ENCODE measurements at places on chromosomes 4 and X.

DNA sequence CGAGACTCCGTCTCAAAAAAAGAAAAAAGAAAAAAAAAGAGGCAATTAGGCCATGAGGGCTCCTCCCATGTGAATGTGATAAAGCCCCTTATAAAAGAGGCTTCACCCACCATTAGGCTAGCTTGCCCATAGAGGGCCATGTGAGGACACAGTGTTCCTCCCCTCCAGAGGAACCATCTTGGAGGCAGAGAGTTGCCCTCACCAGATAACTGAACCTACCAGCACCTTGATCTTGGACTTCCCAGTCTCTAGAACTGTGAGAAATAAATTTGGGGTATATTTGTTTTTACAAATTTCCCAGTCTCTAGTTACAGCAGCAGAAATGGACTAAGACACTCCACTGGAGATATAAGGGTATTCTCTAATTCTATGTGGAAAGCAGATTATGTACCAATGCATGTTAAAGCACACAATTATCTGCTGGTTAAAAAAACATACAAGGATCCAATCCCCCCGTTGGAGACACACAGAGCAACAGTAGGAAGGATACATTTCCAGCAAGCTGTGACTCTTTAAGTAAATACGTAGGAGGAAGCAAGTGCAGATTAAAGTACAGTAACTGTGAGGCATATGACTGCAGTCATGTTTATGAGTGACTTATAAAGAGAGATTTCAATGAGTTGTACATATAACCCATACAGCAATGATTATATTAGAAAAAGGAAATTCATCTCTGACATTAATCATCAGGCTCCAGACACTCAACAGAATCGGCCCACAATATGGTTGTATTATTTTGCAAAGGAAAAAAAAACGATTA, 21.4 kb downstream of the SH3RF1 start:
- no peak for DNase-seq

- no peak for DNase-seq
Observed at GRCh38 chr4:4856071-4857000, 3.1 kb upstream of the MSX1 start.

- DNase-seq, result no peak
Observed at GRCh38 chr4:60808726-60809485, 391.2 kb upstream of the ADGRL3 start.

GRCh38 chrX:56744996-56745395, 16.0 kb downstream of the NBDY start:
- DNase-seq, result no peak

- no peak for DNase-seq
Observed at GRCh38 chr4:110636680-110637407, 14.0 kb upstream of the PITX2 start.

DNA sequence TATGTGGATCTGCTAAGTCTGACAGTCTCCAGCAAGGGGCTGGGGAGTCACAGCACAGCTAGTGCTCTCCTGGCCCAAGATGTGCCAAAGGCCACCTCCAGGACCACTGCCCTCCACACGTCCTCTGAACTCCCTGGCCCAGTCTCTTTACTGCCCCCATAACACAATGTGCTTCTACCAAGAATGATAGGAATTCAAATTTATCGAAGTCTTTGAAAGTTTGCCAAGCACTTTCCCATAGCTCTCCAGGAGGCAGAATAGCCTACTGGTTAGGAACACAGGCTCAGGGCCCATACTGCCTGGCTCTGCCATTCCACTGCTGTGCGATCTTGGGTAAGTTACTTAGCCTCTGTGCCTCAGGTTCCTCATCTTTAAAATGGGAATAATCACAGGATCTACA, 86.7 kb downstream of the NHSL2 start:
- no peak for DNase-seq

GRCh38 chrX:96838537-96838936, 45.2 kb upstream of the RPA4 start:
- DNase-seq, result no peak

DNA sequence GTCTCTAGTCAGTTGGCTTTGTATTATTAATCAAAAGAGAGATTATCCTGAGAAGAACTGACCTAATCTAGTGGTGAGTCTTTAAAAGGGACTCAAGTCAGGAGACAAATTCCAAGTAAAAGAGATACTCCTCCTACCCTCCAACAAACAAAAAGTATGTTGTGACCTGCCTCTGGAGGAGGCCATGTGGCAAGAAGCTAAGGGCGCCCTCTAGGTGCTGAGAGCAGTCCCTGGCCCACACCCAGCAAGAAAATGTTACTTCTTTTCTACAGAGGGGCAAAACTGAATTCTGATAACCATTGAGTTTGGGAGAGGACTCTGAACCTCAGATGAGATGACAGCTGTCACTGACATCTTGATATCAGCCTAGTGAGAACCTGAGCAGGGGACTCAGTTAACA, 953.6 kb upstream of the AGA start:
- no peak for DNase-seq

- DNase-seq, result no peak
Observed at GRCh38 chr4:34718576-34719245, 1525.6 kb downstream of the ARAP2 start.

DNA sequence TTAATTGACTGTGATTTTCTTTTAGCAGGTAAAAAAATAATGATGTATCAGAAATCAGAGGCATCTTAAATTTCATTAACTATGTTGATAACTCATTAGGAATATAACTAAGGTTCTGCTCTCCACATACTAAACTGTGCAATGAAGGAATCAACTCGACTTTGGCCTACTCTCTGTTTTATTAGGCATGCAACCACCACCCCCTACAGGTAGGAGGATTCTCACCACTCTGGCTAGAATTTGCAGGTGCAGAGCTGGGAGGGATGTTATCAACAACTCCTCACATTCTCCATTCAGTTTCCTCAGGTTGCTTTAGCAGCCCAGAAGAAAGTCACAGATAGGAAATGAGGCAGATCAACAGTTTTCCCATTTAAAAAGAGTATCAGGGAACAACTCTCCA, 160.1 kb downstream of the COX18 start:
- DNase-seq, result no peak

DNA sequence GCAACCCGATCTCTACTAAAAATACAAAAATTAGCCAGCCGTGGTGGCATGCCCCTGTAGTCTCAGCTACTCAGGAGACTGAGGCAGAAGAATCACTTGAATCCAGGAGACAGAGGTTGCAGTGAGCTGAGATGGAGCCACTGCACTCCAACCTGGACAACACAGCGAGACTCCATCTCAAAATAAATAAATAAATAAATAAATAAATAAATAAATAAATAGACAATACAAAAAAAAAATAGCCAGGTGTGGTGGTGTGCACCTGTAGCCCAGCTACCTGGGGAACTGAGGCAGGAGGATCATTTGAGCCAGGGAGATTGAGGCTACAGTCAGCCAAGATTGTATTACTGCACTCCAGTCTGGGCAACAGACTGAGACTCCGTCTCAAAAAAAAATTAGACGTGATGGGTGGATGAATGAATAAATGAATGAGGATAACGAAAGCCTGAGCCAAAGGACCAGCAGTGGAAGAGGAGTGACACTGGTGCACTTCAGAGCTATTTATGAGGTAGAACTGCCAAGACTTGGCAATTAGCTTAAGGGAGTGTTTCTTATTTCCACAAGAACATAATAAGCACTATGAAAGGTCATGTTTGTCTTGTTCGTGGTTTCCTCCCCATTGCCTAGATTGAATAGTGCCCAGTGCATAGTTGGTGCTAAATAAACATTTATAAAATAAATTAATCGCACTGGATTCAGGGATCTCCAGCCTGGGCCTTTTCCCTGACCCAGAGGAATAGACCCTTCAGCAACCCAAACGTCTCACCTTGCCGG, 232.2 kb downstream of the IDS start:
- DNase-seq, result no peak

- DNase-seq, result no peak
Observed at GRCh38 chr4:141391771-141392170, 171.1 kb downstream of the ZNF330 start.
